ENCODE measurements at places on chromosomes 2 and 18.

DNA sequence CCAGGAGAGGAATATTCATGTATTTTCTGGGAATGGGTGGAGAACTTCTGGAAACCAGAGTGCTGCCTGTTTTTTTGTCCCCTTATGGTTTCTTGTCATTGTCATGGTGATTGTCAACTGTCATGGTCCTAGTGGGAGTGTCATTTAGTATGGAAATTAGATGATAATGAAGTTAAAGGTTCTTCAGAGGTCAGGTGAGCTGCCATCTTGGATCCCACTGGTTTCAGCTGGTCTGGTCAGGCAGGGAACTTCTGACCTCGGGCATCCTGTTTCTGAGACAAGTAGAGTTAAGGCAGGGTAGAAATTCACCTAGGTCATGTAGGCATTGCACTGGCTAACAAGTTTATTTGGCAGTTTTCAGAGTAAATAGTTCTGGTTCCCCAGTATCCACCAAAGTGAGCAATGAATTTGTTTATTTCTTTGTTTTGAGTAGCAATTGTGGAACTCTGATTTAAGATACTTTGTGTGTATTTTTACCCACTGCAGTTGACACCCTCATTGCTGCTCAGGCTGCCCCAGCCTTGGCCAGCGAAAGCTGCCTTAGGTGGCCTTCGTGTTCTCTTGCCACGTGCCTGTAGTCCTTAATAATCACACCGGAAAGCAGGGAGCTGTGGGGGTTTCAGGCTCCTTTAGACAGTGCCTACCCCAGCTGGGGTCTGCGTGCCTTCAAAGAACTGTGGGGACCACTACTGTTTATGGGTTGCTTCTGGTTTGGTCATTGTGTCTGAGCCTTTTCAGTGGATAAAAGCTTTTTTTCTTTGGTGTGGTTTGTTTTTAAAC is 48.7 kb downstream of the NCK2 start:
- DNase-seq: no peak

- DNase-seq: no peak
Observed at GRCh38 chr18:68916734-68917133, 118.9 kb downstream of the CCDC102B start.

GRCh38 chr2:214604861-214605260 is 194.0 kb downstream of the VWC2L start:
- DNase-seq: no peak

GRCh38 chr18:32906506-32907310 is 133.9 kb upstream of the KLHL14 start:
- DNase-seq: no peak

- peak; percentile 17 for DNase-seq
Observed at GRCh38 chr18:79965119-79965902, 868 bp downstream of the HSBP1L1 start.

- DNase-seq: no peak
Observed at GRCh38 chr2:236964291-236964690, 121.4 kb upstream of the COPS8 start.

DNA sequence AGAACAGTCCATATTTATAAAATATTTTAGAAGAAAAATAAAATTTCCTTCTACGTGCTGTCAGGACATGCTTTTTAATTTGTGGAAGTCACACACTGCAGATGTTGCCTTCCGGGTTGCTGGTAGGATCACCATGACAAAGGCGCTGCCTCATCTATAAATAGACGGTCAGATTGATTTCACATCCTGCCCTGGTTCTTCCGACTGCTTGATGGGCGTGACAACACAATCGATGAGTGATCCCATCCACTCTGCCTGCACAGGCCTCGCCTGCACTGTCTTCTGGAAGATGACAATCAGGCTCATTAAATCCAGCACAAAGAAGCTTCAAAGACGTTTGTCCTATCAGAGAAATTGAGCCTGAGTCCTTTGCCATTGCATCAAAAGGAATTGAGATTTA is 318.9 kb upstream of the TRIB2 start:
- DNase-seq: no peak

DNA sequence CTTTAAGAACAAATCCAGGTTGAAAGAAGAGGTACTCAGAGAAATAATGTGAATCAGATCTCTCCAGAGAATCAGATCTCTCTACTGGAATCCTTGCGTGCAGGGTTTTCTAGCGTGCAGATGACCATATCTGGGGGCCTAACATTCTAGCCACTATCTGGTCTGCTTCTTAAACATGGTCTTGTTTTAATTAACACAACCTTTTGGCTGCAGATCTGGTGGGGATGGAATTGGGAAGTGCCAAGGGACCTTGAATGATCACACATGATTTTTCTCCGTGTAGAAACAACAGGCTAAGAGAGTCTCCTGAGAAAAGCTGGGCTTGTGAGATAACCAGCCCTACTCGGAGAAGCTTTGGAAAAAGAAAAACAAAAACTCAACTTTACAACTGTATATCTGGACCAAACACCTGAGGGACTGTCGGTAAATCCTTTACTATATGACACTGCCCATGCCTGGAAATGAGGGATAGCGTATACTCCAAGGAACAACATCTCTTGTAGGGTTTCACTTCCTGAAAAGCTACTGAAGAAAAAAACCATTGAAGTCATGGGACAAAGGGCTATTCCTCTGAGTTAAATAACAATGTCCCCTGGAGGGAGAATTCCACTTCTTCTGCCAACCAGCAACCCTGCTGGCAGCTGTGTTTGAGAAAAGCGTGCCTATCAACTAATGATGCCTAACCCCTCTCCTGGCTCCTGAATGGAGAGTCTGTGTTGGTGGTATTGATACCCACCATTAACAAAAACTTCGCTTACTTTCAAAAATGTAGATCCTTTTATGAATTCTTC is 171.0 kb upstream of the REV1 start:
- DNase-seq: no peak

- no peak for DNase-seq
Observed at GRCh38 chr2:188443207-188443606, 151.5 kb downstream of the GULP1 start.

DNA sequence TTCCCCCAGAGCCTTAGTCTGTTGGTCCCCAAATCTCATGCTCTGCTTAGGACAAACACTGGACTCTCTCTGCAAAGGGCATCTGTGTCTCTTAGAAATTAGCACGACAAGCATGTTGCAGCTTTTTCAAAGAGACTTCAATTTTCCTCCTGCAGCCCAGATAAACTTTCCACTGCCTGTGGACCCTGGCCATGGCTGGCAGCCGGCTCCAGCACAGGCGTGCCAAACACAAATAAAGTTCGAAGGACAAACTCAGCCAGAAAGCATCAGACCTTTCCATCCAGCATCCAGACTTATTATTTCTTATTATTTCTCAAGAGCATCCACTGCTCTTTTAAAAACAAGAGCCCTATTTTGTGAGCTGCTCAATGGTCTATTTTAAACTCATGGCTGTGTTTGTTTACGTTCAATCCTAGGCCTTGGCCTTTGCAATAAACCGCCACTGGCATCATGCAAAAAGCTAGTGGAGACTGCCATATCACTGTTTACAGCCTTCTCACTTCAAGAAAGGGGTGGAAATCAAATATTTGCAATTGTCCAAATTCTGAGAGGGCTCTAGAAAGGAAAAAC is 300.8 kb downstream of the BCL11A start:
- DNase-seq: no peak

- no peak for DNase-seq
Observed at GRCh38 chr2:212854771-212855170, 296.6 kb downstream of the IKZF2 start.

DNA sequence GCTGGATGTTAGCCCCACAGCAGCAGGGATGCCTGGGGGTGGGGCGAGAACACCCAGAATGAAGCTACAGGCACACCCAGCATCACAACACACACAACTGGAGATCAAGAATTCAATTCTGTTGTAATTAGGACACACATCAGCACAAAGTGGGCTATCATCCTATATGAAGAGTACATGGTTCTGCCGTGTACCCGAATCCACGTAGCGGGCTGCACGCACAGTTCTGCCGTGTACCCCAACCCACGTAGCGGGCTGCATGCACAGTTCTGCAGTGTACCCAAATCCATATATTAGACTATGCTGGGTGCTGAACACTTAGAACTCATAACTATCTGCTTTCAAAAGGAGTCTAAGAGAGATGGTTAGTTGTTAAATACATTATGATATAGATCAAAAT is 86.5 kb downstream of the EIPR1 start:
- DNase-seq: no peak
